T-cell (primary cell): ENCODE measurements at places on chromosomes 1 and 21.

DNA sequence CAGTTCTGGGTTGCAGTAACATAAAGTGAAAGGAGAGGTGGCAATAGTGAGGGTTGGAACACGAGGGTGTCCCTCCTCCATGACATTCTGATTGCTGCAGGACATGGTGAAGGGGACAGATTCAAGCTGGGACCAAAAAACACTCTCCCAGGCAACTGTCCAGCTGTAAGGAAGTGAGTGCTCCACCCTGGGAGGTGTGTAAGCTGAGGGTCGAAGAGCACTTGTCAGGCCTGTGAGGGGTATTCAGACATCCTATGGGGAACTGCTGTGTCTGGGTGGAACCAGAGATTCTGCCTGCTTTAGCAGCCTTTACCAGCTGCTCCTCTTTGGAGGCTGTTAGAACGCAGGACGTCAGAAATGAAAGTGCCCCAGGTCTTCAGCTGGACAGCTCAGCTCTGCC lies 212.1 kb downstream of the TRABD2B start:
- no peak for DNase-seq

DNA sequence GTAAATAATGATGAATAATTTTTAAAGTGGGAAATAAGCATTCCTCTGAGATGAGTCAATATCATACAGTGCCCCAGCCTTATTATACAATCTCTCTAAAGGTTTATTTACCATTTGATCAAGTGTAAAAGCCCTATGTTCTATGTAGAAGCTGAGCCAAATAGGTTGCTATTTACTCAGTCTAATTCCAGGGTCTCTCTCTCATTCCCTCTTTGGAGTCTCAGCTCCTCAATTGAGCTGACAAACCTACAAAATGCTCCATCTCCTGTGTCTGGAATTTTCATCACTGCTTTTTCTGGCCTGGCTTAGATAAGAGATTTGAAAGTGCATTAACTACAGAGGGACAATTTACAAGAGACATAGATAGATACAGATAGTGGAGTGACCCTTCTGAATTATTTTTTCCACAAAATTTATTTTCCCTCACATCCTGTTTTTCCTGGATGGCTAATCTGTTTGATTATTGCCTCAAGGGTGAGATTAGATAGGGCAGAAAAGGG lies 24.8 kb upstream of the USH2A start:
- DNase-seq, result no peak

DNA sequence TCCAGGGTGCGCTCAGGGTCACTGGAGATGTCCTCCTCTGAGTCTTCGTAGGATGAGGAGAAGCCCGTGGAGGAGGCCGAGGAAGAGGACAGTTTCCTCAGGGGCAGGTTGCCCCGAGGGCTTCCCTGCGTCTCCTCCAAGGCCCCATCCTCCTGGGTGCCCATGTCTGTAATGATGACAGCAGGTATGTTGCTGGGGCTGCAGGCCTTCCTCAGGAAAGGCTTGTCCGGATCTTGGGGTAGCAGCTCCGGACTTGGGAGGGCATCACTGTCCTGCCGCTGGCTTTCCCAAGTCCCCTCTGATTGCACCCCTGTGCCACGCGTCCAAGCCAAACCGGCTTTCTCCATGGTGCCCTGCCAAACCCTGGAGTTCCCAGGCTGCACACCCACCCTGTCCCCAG lies 3.5 kb downstream of the ITPKB start:
- DNase-seq, result no peak

GRCh38 chr21:31343680-31344480 lies at the start of gene TIAM1:
TIAM1 (minus strand) TSS chr21:31344261; CDS start chr21:31266972, 77,289 bp downstream.
- no peak for DNase-seq

DNA sequence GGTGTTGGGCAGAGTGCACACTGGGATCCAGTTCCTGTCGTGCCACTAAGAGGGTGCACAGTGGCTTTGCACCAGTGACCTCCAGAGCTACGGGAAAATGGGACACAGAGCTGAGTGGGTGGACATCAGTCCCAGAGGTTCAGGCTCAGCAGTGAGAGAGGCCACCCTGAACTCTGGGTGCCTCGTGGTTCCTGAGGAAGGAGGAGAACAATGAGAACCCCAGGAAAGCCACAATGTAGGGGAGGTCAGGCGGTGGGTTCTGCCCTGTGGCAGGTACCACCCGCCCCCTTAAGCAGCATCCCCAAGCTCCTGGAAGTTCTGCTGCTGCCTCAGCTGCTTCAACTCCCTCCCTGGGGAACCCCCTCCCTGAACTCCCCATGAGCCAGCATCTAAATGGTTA lies 112.2 kb downstream of the GRIK3 start:
- DNase-seq, result no peak

DNA sequence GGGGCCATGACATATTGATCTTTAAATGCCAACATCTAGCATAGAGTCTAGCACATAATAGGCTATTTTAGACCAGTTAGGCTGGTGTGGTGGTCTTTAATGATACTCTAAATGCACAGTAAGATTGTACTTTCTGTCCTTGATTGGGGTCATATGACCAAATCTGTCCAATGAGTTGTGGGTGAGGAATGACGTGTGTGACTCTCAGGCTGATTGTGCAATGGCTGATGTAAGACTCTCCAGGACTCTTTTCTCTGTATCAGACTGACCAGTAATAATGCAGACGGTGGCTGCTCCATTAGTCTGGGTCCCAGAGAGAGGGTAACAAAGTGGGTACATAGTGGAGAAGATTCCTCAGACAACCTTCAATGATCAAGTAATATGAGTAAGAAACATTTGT lies 541.6 kb upstream of the CAMK1G start:
- no peak for DNase-seq

- DNase-seq, result no peak
These were observed 431.0 kb downstream of the DPYD start for GRCh38 chr1:97489834-97490233.

DNA sequence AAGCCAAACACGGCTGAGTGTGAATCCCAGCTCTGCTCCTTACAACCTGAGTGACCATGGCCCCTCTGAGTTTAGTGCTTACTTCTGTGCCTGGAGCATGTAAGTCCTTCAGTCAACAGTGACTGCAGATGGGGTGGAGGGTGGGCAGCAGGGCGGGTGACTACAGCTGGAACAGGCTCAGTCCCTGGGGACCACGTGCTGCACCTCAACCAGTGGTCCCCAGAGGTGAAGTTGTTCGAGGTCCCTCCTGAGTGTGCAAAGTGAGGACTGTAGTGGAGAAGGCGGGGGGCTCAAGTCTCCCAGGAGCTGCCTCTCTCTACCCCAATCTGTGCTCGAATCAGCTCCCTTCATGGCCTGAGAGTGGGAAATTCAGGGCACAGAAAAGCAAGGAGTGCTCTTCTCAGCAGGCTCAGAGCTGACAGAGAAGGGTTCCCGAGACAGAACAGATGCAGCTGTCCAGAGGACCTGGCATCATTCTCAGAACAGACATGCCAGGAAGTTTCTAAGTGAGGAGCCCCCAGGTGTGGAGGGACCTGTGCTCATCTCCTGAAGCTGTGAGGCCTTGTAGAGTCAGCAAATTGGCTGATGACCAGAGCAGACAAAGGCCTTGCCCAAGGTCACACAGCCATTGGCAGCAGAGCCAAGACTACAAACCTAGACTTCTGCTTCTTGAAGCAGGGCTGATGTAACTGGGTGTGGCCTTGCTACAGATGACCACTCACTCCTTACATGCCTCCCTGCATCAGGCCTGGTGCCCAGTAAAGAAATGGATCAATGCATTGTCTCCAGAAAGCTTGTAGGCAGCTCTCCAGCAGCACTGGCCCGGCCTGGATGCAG lies 61.7 kb upstream of the EDN2 start:
- DNase-seq, result no peak

- DNase-seq, result no peak
These were observed 48.4 kb upstream of the CD34 start for GRCh38 chr1:207959141-207959825.

- no peak for DNase-seq
These were observed 30.0 kb upstream of the ROR1 start for GRCh38 chr1:63743781-63744180.

GRCh38 chr1:101198842-101199636 lies 37.8 kb upstream of the S1PR1 start:
- DNase-seq, result no peak

GRCh38 chr1:36748466-36748865 lies 265.8 kb upstream of the CSF3R start:
- no peak for DNase-seq

DNA sequence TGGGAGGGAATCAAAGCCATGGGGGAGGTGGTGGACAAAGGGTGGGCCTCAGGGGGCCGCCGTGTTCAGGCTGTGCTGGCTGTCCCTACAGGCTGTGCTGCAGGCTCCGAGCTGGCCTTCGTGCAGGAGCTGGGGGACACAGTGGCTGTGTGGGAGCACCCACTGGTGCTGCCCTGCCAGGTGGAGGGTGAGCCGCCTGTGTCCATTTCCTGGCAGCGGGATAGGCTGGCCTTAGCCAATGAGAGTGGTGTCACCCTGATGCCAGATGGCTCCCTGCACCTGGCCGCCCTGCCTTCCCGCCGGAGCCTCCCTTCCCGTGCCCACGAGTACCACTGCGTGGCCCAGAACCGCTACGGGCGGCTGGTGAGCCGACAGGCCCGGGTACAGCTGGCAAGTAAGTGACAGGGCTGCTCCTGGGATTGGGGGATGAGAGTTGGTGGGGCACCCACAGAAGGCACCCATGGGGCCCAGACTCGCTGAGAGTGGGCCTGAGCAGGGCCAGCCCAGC lies 20.2 kb downstream of the SLC27A3 start:
- DNase-seq, result no peak

DNA sequence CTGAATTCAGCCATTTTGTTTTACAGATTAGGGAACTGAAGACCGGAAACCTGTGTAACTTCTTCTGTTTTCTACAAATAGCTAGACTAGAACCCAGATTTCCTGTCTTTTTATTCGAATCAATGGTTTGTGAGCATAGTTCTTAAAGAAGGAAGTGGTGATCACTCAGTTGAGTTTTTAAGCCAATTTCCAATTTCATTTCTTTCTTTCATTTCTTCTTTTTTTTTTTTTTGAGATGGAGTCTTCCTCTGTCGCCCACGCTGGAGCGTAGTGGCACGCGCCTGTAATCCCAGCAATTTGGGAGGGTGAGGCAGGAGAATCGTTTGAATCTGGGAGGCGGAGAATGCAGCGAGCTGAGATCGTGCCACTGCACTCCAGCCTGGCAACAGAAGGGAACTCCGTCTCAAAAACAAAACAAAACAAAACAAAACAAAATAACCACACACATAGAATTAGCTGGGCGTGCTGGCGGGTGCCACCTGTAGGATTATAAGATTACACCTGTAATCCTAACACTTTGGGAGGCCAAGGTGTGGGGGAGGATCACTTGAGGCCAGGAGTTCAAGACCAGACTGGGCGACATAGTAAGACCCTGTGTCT lies 3.0 kb upstream of the MDM4 start:
- no peak for DNase-seq

DNA sequence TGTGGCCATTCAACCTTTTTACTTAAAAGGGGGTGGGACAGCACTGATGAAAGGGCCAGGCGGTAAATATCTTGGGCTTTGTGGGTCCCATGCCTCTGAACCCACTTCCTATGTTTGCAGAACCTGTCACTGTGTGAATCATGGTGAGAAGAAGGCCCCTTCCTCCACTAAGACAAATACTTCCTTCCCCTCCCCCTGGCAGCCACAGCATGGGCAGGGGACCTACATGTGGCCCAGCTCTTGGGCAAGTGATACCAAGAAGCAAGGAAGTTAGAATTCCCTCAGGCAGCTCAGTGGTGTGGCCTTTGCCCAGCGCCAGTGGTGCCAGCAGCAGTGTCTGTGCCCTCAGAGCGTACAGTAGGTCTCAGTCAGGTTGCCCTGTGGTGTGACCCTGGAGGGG lies 168.6 kb downstream of the TRIM33 start:
- DNase-seq, result peak; percentile 21

DNA sequence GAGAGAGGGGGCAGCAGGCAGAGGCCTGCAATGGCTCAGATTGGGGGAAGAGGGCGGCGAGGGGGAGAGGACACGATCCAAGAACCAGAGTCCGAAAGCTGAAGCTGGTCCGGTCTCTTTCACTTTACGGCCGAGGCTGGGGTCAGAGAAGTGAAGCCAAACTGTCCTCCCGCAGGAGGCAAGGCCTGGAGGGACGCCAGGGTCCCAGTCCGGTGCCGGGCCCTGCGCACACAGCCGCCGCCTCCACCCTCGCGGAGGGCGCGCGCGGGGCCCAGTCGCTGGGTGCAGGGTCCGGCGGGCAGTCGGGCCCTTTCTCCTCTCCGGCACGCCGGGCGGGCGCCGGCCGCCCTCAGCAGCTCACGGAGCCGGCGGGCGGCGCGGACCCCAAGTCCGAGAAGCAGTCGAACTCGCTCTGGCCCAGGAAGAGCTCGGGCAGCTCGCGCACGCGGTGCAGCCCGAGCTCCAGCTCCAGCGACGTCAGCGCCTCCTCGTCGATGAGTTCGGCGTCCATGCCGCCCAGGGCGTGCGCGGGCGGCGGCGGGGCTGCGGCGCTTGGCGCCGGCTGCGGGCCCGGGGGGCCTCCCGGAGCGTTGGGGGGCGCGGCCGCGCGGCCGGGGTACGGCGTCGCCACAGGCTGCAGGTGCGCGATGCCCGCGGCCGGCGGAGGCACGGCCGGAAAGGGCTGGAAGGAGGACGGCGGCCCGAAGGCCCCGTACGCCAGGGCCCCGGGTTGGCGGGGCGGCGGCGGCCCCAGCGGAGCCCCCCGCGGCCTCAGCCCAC lies 749 bp downstream of the CITED4 start:
- DNase-seq, result peak; percentile 23

- no peak for DNase-seq
These were observed 57.8 kb downstream of the HS2ST1 start for GRCh38 chr1:86972262-86972661.

GRCh38 chr1:247445526-247446356 lies 12.2 kb downstream of the OR2B11 start:
- no peak for DNase-seq

DNA sequence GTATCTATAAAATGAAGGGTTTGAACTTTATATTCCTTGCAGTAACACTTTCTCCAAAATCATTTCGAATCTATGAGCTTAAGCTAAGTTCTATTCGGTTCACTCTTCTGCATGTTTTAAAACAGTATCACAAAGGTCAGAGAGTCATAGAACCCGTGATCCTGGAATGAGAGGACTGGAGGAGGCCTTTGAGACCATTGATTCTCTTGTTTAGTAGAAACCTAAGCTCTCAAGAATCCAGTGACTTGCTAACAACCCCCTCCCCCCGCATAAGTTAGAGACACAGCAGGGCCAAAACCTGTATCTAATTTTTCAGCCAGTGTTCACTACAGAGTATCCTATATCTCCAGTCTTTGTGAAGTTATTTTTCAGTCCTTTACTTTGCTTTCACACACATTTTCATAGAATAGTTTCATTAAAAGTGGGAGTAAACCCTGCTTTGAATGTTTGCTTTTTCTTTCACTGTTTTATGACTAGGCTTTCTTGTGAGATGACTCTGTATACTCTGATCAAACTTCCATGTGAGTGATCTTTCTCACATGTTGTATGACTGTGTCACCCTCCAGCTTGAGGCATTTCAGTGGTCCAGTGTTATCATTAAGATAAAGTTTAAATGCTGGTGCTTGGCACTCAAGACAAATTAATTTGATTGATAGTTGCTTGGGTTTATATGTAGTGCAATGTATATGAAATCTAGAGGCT lies 275.4 kb upstream of the SGIP1 start:
- DNase-seq, result no peak

GRCh38 chr1:16371725-16372124 lies 4.7 kb downstream of the SZRD1 start:
- DNase-seq, result no peak

- DNase-seq, result no peak
These were observed 627.7 kb downstream of the PLA2G4A start for GRCh38 chr1:187456446-187456845.
